SW 1271 (cell line): ENCODE measurements at places on chromosomes 12 and 14.

DNA sequence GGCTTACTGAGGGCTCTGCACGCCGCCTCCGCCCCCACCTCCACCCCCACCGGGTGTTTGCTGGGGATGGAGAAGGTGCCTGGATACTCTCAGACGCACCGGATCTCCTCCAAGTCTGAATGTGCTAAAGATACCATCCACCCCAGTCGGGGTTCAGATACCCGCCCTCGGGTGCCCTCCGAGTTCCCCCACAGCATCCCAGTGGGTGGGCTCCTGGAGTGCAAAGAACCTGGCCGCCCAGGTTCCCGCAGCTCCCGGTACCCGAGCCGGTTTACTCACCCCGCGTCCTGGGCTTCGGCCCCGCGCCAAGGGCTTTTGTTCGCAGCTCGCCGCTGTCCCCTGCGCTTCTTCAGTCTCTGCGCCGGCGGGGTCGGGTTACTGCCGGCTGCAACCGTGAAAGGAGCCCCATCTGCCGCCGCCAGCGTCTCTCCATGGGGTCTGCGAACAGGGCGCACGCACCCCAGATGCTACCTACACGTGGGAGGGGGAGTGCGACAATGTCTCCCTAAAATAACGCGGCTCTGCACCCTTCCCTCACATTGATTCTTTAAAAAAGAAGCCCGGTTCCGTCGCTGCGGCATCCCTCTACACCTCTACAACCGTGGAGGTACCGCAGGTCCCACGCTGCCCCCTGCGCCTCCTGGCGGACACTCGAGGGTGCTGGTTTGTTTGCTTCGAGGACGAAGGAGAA, at the start of gene CCDC177:
Gene CCDC177 (minus strand): TSS at position 609 of the 691 bp plus-strand sequence. CDS start 1,249 bp downstream, outside the sequence.
- no peak for DNase-seq

DNA sequence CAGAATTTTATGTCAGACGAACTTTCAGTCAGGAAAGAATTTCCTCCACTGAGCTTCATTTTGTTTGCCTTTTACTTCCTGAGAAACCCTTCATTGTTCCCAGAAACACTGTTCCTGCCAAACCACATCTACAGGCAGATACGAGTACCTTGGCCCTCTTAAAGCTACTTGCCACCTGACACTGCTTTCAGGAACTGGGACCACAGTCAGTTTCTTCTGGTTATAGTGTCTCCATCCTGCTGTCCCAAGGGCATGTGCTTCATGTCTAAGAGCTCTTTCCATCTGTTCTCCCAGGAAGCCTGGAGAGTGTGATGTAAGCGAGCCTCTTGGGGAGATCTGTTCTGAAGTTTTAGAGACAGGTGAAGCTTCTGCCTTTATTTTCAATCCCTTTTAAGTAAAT, 161.7 kb upstream of the PLEKHA5 start:
- DNase-seq: no peak

DNA sequence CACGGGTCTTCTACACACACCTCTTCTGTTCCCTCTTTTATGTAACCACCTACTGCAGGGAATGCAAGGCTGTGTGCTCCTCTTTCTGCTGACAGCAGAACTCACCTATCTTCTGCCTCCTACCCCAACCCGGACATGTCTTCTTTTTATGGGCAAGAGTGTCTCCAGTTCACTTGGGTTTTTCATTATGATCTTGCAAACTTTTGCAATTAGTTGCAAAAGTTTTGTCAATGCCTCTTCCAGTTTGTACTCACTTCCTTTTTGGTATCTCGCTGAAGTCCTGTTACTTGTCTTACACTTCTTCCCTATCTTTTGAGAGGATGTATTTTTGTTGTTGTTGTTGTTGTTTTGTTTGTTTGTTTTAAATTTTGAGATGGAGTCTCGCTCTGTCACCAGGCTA, 50.6 kb downstream of the DRAM1 start:
- no peak for DNase-seq

DNA sequence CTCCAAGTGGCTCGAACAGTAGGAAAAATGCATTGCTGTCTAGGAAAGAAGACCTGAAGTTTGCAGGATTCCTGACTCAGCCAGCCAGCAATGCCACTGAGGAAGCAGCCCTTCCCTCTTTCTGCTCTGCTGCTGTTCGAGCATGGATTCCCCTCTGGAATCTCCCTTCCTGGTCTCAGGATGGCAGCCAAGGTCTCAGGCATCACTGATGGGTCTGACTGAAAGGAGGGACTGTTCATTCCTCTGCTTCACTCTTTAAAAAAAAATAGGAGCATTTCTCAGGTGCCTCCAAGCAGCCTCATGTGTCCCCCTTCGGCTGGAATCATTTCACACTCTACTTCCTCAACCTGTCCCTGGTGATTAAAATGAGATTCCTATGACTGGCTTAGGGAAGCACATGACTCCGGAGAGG, 62.4 kb downstream of the SLC15A4 start:
- DNase-seq: no peak

DNA sequence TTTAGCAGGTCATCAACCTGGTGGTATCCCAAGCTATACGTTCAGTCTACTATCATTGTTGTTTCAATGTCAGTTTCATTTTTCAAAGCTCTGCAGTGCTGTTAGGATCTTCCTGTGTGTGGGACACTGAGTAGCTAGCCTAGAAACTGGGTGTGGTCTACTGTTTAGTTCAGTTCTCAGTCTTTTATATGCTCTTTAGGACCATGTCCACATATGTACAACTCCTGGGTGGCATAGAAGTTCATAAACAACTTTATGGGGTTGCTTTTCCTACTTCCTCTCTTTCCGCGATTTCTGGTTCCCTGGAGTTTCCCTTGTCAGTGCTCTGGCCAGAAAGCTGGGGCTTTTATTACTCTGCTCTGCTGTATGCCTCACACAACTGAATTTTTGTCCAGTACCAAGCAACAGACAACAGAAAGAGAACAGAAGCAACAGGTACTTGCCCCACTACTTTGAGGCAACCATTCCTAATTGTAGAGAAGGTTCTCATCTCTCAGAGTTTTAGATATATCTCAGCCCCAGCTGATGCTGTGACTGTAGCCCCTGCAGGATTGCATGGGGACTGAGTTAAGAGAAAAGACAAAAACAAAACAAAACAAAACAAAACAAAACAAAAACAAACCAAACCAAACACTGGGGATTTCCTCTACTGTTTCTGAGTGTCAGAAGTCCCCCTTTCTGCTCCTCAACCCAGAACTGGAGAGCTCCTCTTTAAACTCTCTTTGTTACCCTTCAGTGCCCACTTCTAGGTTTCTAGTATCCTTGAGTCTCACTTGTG, 30.3 kb downstream of the MIS18BP1 start:
- no peak for DNase-seq

DNA sequence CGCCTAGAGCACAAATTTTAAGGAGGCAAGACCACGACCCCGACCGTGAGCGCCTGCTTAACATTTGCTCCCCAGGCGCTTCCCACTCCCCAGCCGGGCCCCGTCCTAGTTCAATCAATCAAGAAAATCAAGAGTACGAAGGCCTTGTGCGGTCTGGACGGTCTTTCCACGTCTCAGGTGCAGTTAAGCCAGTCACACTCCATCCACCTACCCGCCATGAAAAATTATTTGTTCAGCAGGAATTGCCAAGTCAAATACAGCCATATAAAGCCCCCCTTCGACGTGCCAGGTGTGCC, 603 bp upstream of the LRR1 start:
- DNase-seq: no peak

DNA sequence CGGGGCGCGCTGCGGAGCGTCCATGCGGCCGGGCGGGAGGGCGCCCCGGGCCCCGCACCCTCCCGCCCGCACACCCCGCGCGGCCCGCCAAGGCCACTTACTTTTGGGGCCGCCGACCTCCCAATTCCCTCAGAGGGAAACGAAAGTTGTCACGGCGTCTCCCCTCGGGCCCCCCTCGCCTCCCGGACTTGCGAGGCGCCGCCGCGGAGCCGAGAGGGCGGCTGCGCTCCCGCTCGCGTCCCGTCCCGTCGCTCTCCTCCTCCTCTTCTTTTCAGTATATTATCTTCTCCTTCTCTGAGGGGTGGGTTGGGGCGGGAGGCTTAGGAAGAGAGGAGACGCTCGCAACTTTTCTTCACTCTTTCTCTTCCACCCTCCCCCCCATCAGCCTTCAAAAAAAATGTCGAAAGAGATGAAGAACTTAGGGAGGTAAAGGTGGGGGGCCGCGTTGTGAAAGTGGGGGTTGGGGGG, 613 bp downstream of the DUSP16 start:
- DNase-seq: peak; percentile 44

DNA sequence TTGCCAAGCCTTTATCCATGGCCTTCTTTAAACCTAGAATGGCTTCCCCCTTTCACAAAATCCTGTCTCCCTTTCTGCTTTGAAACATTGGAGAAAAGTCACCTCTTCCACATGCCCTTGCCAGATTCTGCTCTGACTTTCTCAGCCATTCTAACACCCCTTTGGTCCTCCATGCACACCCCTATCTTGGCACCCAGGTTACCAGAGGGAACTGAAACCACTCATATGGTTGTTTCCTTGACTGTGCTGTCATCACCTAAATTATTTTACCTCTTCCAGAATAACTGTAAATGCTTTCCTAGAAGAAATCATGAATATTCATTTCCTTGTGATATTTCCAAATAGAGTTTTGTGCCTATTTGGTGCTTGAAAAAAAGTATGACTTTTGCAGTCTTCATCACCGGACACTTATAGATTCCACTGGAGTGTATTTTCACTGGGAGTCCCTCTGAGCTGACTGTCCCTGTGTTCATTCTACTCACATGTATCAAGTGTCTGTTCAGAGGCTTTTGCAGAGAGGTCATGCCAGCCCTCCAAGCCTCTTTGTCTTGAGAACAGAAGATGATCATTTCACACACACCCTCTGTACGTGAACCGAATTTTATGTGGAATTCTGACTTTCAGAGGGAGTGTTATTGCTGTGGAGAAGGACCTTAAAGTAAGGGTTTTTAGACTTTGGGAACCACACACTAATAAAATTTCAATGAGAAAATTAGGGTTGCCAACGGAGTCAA, 74.1 kb downstream of the PLXNC1 start:
- DNase-seq: no peak

DNA sequence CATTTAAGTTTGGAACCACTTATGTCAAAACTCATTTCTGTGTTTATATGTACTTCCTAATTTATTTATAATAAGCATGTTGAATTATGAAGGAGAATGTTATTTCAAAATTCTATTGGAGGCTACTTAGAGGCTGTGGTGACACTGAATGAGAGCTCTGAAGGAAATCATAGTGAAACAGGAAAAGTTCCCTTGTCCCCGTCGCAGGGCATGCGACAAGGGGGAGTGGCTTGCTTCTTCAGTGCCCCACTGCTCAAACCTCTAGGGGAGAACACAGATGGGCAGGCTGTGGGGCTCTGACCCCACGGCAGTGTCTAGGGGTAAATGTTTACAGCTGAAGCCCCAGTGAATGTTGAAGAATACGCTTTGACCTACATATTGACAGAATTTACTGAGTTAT, 261.9 kb downstream of the RAD51B start:
- DNase-seq: no peak

DNA sequence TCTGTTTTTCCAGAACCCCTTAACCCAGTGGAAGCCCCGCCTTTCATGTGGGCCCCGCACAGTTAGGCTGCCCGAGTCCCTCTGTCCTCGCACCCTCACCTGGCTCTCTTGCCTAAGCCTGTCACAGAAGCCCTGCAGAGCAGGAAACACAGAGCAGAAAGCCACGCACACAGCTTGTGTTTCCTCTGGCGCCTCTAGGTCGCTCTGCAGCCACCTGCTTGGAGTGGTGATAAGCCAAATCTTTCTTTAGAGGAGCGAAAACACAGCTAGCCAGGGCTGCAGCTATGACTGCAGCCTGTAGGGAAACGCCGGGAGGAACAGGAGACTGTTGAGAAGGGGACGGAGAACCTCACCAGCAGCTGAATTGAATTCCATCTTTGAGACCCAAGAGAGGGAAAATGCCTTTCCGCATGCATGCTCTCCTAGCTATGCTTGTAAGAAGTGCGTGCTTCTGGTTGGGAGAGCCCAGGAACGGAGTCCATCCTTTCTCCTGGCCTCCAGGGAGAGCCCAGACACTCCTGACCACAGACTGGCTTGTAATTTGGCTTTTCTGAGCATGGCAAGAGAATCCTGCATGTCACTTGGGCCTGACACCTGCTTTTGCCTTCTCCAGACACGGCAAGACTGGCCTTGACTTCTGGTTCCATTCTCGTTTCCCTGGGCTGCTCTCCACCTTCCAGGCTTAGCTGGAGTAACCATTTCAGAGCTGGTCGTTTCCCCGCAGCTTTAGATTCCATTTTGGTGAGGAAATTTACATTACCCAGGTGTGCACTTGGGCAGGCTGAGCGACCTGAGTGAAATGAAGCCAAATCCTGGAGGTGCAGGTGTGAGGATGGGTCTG, 301.6 kb downstream of the CACNA1C start:
- DNase-seq: no peak

- peak; percentile 68 for DNase-seq
Measured at GRCh38 chr14:91173221-91173670, 59.4 kb downstream of the DGLUCY start.

GRCh38 chr12:93813972-93814821, 137.0 kb downstream of the CRADD start:
- DNase-seq: no peak

- no peak for DNase-seq
Measured at GRCh38 chr14:52026017-52026660, 36.8 kb downstream of the RTRAF start.

- no peak for DNase-seq
Measured at GRCh38 chr14:103889313-103890051, 38.8 kb upstream of the TDRD9 start.

DNA sequence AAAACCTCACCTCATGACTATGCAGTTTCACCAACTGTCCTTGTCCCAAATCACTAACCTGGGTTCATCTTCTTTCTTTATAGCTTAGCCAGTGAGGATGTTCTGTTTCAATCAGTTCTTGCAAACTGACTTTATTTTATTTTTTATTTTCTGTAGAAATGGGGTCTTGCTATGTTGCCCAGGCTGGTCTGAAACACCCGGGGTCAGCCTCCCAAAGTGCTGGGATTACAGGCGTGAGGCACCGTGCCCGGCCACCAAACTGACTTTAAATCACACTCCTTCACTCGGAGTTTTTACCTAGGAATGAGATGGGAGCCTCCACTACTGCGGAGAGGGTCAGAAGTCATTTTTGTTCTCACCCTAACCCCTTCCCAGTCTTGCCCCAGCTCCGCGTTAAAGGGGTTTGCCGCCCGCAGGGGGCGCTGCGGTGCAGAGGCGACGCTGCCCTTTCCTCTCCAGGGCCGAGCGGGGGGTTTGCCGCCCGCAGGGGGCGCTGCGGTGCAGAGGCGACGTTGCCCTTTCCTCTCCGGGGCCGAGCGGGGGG, 7.0 kb upstream of the B4GALNT3 start:
- DNase-seq: no peak

GRCh38 chr12:30877105-30877875, 49.3 kb upstream of the TSPAN11 start:
- DNase-seq: no peak

GRCh38 chr14:74488786-74489397, 4.2 kb downstream of the NPC2 start:
- peak; percentile 20 for DNase-seq
